ENCODE measurements at places on chromosomes 11 and 22.

- DNase-seq: no peak
These were observed 7.8 kb downstream of the MRGPRF start for GRCh38 chr11:69005183-69005630.

GRCh38 chr11:17156283-17156682, 51.5 kb downstream of the PIK3C2A start:
- DNase-seq: no peak

- no peak for DNase-seq
These were observed 11.1 kb downstream of the PLAAT3 start for GRCh38 chr11:63603180-63603518.

GRCh38 chr11:65552388-65552951, 5.7 kb downstream of the LTBP3 start:
- DNase-seq: no peak

- peak; percentile 3 for DNase-seq
These were observed 397 bp downstream of the OR52N2 start for GRCh38 chr11:5809122-5809519.

DNA sequence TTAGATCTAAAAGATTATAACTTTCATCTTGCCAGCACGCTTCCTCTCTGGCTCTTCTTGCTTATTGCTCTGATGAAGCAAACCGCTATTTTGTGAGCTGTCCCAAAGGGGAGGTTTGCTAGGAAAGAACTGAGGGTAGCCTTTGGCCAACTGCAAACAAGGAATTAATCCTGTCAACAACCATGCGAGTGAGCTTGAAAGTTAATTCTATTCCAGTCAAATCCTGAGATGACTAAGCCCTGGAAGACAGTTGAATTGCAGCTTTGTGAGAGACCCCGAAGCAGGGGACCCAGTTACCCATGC, 10.3 kb upstream of the RNF141 start:
- DNase-seq: no peak

DNA sequence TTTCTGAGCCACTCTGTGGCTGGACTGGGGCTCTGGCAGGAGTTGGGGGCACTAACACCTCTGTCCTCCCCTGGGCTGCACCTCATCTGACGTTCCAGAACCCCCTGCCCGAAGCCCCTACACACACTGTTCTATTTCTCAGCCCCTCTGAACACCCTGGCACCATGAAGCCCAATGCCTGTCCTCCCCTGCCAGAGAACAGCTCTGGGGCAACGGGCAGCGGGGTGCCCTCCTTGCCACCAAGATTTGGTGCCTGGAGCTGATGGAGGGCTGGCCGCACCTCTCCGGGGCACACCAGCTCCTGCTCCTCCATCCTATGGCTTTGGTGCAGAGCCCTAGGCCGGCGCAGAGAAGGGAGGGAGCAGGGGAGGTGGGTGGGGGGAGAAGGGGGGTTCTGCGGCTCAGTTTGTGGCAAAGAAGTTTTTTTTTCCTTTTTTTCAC, 16.3 kb downstream of the DUSP8 start:
- DNase-seq: no peak

- no peak for DNase-seq
These were observed 3.7 kb downstream of the CTTN start for GRCh38 chr11:70402016-70402415.
